Fibroblast of lung (primary cell): ENCODE measurements at places on chromosomes 7 and 10.

GRCh38 chr10:93222211-93222754 is 148.6 kb downstream of the CYP26A1 start:
- DNase-seq, result peak; percentile 16

- no peak for DNase-seq
Observed at GRCh38 chr7:64871761-64872160, 31.3 kb upstream of the ZNF273 start.

- no peak for DNase-seq
Observed at GRCh38 chr10:8302565-8302964, 248.1 kb downstream of the GATA3 start.

- DNase-seq, result peak; percentile 34
Observed at GRCh38 chr10:18414061-18414460, 237.3 kb downstream of the NSUN6 start.

DNA sequence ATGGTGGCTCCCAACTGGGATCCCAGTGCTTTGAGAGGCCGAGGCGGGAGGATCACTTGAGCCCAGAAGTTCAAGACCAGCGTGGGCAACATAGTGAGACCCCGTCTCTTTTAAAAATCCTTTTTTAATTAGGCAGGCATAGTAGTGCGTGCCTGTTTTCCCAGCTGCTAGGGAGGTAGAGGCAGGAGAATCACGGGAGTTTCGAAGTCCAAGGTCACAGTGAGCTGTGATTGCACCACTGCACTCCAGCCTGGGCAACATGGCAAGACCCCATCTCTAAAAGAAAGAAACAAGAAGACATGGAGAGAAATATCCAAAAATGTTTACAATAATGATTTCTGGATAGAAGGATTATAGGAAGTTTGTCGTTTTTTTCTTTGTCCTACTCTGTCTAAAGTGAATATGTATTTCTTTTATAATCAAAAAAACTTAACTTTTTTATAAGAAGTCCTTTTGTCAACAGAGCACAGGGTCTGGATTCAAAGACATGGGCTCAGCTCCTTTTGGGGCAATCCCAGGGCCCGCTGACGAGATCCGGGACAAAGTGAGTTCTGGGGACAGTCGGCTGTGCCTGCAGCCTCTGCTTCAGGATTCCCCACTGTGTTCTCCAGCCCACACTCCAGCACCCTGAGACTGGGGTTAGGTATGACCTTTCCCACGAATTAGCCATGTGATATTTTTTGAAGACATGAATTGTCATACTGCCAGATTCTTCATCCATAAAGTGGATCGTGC is 45.6 kb downstream of the PDGFA start:
- no peak for DNase-seq

- DNase-seq, result no peak
Observed at GRCh38 chr10:81820418-81820817, 54.6 kb upstream of the NRG3 start.

- peak; percentile 77 for DNase-seq
Observed at GRCh38 chr10:101052285-101052684, 9.5 kb upstream of the KAZALD1 start.

GRCh38 chr7:36045326-36045725 is 107.7 kb upstream of the EEPD1 start:
- peak; percentile 23 for DNase-seq

GRCh38 chr7:104162081-104162480 is 45.7 kb downstream of the ORC5 start:
- no peak for DNase-seq

GRCh38 chr7:100428199-100428966 is at the start of gene ZCWPW1:
Gene ZCWPW1, minus strand, starts transcription at chr7:100428703. Its CDS starts 8,054 bp downstream, at chr7:100420649.
- DNase-seq, result peak; percentile 98

- DNase-seq, result no peak
Observed at GRCh38 chr7:7785344-7785973, 67.1 kb upstream of the RPA3 start.

- DNase-seq, result peak; percentile 2
Observed at GRCh38 chr7:82472966-82473365, 29.4 kb upstream of the CACNA2D1 start.

- DNase-seq, result peak; percentile 90
Observed at GRCh38 chr10:75195035-75195763, 15.4 kb upstream of the VDAC2 start.

DNA sequence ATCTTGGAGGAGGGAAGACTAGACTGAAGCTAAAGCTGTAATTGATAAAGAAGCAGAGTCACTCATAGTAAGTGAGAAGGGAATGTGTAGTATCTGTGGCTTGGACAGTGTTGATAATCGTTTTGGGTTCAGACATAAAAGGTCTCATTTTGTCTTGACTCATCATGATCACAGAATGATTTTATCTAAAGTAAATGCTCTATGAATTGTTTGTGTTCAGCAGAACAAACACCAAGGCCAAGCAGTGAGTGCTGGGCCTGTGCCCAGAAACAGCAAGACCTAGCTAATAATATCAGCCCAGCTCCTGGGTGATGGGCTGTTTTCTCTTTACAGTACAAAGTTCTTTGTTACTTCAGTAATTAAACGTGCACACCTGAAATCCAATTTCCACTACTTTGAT is 26.7 kb upstream of the CD36 start:
- DNase-seq, result peak; percentile 76

DNA sequence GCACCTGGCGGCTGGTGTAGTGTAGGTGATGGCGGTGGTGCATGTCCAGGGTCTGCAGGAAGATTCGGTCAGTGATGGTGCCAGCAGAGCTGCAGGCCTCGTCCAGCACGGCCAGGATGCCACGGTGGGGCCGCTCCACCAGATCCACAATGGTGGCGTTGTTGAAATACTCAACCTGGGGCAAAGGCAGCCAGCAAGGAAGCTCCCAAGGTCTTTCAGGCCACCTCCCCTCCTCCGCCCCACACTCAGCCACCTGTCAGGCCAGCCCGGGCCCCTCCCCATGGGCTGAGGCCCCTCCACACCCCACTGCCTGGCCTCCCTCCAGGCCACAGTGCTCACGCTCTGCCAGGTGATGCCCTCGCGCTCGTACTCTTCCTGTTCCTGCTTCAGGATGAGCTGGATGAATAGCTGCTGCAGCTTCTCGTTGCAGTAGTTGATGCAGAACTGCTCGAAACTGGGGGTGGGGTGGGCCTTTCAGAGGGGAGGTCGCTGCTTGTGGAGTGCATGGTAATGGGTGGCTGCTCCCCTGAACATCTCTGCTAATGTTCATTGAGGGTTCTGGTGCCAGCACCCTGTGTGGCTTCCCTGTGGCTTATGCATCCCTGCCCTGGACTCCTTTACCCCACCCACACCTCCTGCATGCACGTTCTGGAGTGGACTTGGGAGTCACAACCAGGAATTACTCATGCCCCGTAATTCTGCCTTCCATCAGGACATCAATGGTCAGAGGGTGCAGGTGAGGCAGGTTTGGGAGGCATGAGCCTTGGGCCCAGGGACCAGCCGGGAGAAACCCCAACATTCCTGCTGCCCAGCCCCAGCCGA is 8.9 kb downstream of the MYO1G start:
- no peak for DNase-seq

GRCh38 chr10:70551971-70552422 is 50.5 kb downstream of the PRF1 start:
- peak; percentile 90 for DNase-seq

GRCh38 chr7:155584261-155584660 is 37.9 kb upstream of the CNPY1 start:
- DNase-seq, result no peak

DNA sequence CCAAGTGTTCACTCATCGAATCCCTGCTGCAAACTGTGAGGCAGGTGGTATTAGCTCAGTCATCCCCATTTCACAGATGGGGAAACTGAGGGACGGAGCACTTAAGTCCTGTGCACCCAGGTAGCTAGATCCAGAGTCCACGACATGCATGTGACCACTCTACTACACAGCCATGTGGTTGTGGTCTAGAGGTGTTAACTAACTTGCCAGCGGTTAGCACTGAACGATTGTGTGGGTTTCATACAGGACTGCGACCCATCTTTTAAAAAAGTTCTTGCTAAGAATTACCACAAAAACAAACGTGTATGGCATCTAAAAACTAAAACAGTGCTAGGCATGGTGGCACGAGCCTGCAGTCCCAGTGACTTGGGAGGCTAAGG is 16.1 kb upstream of the ABCC2 start:
- DNase-seq, result no peak

DNA sequence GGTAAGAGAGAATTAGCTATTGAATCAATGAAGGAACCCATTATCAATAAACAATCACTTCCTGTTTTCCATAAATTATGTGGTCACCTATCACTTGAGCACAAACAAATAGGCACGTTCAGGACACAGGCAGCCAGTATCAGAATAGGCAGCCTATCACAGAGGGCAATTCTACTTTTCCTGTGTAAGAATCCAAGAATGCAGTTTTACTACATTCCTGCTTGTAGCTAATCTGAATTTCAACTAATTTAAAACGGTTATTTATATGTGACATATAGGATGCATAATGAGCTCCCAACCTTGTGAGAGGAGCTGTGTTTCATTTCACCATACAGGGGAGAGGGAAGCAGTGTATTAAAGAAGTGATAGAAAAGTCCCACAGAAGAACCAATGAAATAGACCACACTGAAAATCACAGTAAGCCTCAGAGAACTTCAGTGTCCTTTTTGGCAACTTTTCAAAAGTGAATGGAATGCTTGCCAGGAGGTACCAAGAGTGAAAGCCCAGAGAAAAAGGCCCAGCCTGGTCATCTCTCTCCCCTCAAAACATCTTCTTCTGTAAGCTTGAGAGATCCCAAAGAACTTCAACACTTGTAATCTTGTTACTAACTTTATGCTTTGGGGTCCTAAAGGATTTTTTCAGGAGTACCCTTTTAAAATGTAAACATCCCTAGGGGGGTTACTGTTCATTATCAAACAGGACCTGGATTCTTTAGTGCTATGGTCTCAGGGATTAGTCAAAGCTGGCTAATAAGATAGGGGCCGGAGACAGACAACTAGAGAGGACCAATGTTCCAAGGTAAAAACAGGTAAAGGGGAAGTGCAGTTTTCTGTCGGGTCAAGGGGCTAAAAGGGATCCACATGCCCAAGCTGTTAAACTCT is 1.3 kb downstream of the IMMP2L start:
- peak; percentile 37 for DNase-seq
